ENCODE measurements at places on chromosomes 13 and 19.

DNA sequence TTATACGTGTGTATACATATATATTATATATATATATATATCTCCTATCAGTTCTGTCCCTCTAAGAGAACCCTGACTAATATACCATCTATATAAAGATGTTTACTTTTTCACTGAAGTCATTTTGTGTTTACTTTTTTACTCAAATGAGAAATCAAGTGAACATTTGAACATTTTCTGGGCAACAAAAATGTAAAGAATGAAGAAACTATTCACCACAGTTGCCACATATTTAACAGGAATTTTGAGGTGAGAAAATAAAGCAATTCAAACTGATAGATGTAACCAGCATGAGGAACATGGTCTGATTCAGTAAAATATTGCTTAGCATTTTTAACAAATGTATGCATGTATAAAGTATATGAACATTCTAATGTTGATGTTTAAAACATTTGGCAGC is 299.2 kb upstream of the KLHL1 start:
- no peak for DNase-seq

GRCh38 chr19:2477141-2477710 is 1.3 kb downstream of the GADD45B start:
- DNase-seq: no peak

- peak; percentile 85 for DNase-seq
These were observed 282.9 kb downstream of the TSHZ3 start for GRCh38 chr19:31066385-31066784.

- DNase-seq: no peak
These were observed 1.8 kb upstream of the ZNF557 start for GRCh38 chr19:7067716-7068115.

DNA sequence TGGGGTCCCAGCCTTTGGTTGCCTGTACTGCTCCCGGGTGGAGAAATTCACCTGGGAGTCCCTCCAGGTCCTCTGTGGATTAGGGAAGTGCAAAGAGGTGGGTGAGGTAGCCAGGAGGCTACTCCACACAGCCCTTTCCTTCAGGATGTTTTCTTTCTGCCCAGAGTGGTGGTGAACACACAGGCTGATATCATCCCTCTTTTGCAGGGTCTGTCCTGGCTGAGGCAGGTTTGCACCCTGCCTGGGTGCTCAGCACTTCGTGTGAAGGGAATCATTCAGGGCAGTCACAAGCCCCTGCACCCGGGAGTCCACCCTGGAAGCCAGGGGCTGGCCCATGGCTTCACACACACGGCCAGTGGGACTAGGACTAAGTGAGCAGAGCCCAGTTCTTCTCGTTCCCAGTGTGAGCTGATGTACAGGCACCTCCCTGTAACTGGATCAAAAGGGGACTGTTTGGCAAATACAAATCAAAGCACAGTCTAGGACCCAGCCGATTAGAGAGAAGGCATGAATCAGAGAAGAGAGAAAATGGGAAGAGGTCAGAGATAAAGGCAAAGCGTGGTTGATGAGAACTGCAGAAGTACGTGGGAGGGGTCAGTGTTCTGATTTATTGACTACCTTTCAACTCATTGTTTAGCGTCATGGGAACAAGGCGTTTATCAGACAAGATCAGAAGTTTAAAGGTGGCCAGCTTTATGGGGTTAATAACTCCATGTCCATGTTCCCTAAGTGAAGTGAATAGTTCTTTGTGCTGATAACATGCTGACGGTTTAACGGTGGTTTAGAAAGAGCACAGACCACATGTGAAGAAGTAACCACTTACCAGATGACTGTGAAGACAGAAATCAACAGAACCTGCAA is 30.4 kb upstream of the SPATA13 start:
- DNase-seq: no peak

DNA sequence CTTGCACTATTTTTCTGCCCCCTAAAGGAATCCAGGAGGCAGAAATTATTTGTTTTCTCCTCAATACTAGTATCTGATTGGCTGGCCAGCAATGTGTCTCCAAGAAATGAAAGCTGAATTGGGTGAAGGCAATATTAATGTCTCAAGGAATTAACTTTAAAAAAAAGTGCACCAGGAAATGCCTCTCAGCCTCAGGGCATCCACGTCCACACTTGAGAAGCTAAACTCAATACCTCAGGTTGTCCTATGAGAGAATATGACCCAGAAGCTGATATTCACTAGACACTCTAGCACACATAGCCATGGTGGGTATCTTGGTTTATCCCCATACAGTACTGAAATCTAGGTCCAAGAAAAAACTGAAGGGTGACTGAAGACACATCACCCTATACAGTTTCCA is 2.1 kb downstream of the ZNF91 start:
- DNase-seq: no peak

GRCh38 chr19:2462635-2463421 is 6.1 kb upstream of the LMNB2 start:
- DNase-seq: peak; percentile 93

GRCh38 chr19:39112338-39112890 is 13.2 kb upstream of the PAK4 start:
- no peak for DNase-seq

GRCh38 chr13:110311443-110312338 is 4.6 kb downstream of the COL4A2 start:
- no peak for DNase-seq

- no peak for DNase-seq
These were observed 310.5 kb downstream of the ATP8A2 start for GRCh38 chr13:25682276-25682675.

- DNase-seq: no peak
These were observed 17.7 kb upstream of the DPY19L3 start for GRCh38 chr19:32387701-32388392.

GRCh38 chr13:100988921-100989320 is 314.3 kb upstream of the TMTC4 start:
- no peak for DNase-seq

DNA sequence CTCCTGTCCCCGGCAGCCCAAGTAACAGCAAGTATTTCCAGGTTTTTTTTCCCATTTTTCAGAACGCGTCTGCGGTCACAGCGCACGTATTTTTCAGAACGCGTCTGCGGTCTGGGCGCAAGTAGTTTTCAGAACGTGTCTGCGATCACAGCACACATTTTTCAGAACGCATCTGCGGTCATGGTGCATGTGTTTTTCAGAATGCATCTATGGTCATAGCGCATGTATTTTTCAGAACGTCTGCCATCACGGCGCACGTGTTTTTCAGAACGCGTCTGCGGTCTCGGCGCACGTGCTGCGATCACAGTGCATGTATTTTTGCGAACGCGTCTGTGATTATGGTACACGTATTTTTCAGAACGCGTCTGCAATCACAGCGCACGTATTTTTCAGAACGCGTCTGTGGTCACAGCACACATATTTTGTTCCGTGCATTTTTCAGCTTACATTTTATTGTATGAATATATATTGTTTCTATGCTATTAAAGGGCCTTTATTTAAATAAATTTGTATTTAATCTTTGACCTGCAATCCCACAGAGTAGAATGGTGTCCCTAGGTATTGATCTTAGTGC is 19.7 kb downstream of the ATP4B start:
- no peak for DNase-seq

- no peak for DNase-seq
These were observed 10.2 kb downstream of the PLPPR3 start for GRCh38 chr19:811506-812048.

DNA sequence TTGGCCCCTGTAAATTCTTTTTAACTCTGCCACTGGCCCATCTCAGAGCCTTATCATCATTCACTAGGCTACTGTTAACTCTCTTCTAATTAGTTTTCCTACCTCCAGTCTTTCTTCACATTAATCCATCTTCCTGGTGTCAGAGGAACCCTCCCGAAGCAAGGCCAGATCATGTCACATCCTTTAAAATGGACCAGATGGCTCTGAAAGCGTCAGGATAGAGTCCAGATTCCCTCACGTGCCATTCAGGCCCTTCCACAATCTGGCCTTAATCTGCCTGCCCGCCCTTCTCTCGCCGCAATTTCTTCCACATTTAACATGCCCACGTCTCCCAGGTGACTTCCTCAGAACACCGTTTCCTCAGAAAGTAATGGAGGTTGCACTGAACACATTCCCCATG is 86.5 kb downstream of the RFC3 start:
- DNase-seq: no peak

DNA sequence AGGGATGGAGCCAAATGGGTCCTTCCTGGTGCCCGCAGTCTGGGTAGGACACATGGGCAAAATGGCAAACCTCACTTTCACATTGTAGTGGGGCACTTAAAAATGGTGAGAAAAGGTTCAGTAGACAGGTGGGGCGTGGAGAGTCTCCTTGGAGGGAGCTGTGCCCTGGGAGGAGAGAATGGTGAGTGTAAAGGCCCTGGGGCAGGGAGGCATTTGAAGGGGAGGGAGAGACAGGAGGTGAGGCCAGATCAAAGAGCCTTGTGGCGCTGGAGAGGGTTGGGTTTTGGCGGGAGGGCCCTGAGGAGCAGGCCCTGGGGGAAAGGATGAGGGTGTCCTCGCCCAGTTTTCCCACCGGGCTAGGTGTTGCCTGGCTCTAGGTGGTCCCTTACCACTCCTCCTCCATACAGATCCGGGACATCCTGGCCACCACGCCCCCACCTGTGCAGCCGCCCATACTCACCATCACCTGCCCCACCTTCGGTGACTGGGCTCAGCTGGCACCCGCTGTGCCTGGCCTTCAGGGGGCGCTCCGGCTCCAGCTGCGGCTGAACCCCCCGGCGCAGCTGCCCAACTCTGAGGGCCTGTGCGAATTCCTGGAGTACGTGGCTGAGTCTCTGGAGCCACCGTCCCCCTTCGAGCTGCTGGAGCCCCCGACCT is 6.3 kb downstream of the MAP1S start:
- no peak for DNase-seq

- no peak for DNase-seq
These were observed 1.8 kb downstream of the SHKBP1 start for GRCh38 chr19:40578442-40578908.

GRCh38 chr19:3284759-3285646 is 60.5 kb downstream of the CELF5 start:
- DNase-seq: no peak

- no peak for DNase-seq
These were observed 101.7 kb downstream of the MIPEP start for GRCh38 chr13:23787464-23787863.

DNA sequence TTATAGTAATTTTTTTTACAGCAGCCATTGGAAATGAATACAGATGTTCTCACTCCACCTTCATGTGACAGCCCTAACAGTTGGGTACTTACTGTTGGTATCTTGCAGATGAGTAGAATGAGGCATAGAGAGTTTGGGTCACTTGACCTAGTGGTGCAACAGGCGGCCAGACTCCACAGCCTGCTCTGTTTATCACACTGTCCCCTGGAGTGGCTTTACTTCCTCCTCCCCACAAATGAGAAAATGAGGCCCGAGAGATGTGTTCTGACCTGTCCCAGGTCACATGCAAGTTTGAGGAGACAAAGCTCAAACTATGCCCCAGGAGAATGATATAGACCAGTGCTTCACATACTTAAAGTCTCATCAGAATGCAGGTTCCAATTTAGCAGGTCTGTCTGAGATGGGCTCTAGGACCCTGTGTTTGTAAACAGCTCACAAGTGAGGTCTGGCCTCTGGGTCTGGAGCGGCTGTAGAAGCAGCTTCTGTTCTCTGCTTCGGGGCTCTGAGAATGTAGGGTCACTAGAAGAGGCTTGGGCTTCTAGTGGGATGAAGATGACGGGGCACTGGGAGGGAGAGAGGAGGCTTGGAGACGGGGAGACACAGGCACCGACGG is 37.4 kb upstream of the RCBTB2 start:
- no peak for DNase-seq

GRCh38 chr19:11073568-11073967 is 15.7 kb upstream of the LDLR start:
- DNase-seq: no peak

GRCh38 chr13:39571502-39572092 is 31.4 kb downstream of the LHFPL6 start:
- no peak for DNase-seq

DNA sequence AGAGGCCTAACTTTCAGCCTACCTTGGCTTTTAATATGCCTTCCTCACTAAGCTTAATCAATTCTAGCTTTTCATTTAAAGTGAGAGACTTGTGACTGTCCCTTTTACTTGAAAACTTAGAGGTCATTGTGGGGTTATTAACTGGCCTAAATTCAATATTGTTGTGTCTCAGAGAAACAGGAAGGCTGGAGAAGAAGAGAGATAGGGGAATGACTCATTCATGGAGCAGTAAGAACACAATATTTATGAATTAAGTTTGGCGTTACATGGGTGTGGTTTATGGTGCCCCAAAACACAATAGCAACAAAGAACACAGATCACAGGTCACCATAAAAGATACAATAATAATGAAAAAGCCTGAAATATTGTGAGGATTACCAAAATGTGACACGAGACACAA is 612.1 kb downstream of the TBC1D4 start:
- no peak for DNase-seq

DNA sequence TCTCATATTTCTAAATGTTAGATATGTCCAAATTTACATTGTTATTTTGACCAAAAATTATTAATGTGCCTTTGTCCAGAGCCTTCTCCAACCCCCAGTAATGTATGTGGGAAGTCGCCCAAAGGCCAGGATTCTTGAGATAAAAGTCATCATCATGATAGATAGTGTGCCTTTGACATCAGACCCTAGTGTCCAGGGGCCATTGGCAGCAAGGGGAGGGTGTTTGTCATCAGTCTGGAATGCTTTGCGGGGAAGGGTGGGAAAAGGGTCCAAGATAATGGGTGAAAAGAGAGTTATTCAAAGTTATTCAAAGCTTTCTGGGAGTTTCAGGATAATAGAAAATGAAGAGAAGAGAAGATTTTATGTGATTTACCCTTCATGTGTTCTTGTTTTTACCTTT is 909.5 kb upstream of the GPC6 start:
- DNase-seq: no peak

DNA sequence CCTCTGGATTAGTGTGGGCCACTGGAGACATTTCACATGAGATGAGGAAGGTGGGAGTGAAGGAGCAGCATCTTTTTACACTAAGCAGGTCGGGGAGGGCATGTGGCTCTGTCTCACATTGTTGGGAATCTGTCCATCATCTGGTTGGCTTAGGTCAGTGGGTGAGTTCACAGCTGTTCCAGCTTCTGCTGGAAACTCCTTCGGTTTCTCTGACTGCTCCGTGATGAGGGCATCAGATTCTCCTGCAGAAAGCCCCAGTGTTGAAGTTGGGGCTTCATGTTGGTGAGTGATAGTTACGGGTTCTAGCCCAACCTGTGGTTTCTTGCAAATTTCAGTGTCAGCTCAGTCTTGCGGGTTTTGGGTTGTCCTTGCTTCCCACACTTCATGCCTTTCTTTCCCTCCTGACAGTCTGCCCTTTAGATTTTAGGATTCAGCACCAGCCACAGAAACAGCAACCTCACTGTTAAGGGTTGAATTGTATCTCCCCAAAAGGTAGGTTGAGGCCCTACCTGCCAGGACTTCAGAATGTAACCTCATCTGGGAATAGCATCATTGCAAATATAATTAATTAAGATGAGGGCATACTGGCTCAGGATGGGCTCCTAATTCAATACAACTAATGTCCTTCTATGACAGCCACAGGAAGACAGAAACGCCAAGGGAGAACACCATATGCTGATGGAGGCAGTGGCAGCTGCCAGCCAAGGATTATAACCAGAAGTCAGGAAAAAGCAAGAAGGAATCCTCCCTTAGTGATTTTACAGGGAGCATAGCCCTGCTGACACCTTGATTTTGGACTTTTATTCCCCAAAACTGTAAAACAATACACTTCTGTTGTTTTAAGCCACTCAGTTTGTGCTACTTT is 7.6 kb upstream of the ALOX5AP start:
- DNase-seq: no peak

- DNase-seq: no peak
These were observed 7.7 kb downstream of the PEAK3 start for GRCh38 chr19:2274185-2274711.

All from skin of body (tissue), 3 donors.